Activated B cell treated with CpG ODN at 0.5 μM for 24 hours (primary cell): ENCODE measurements at places on chromosomes 12 and 14. TPM values are rescaled to one million over a fixed set of nuclear protein-coding genes. Genes with fewer than 3 reads are reported as not detected.

DNA sequence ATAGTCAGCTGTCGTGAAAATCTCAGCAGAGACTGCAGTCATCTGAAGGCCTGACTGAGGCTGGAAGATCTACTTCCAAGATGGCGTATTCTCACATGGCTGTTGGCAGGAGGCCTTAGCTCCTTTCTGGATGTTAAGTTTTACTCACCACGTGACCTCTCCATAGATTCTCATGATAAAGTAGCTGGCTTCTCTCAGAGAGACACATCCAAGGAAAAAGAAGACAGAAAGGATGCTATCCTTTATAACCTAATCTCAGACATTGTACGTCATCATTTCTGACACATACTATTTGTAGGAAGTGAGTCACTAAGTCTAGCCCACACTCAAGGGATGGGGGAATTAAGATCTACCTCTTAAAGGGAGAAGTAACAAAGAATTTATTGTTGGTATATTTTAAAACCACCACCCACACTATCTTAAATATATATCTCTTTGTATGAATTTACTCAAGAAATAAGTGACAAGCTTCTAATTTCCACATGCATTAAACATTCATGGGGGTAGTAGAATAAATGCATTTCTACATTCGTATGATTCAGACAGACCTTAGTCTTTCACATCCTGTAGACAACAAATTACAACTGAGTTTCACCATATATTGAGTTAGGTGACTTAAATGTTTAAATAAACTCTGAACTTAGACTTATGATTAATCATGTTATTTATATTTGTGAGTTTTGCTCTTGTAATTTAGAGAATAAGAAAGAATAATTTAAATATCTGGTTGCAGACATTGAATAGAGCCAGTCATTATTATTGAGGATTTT, 411.0 kb downstream of the LRIG3 start:
- no peak for DNase-seq

DNA sequence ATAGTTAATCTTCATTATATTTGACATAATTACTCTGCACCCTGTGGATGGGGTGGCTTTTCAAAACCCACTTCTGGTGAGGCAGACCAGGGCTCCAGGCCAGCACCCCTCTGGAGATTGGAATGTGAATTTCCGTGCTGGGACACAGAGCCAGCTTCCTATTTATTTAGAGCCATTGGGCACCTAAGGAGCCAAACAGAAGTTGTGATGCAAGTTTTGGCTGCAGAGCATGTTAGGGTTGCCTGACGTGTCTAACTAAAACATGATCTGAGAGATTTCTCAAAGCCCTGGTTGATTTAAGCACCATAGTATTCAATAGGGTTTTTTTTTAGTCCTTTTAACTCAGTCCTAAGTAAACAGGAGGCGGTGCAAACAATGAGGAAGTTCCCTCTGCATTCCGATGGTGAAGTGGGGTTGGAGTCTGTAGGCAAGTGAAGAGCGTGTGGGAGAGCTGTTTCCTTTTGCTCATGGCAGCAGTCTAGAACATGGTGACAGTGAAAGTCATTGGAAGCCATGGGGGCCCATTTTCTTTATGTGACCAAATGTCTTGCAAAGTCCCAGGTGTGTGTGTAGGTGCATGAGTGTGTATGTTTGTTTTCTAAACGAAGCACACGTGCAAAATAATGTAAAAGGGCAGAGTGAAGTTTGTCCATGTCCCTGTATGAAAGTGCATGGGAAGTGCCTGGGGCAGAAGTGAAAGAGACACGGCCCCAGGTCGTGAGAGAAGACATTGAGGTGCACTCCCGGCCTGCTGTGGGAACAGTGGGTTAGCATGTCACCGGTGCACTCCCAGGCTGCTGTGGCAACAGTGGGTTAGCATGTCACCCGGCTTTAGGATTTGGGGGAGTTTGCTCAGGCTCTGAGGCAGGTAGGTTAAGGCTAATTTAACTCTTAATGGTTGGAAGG, 117.7 kb downstream of the PRKCH start:
- no peak for DNase-seq

DNA sequence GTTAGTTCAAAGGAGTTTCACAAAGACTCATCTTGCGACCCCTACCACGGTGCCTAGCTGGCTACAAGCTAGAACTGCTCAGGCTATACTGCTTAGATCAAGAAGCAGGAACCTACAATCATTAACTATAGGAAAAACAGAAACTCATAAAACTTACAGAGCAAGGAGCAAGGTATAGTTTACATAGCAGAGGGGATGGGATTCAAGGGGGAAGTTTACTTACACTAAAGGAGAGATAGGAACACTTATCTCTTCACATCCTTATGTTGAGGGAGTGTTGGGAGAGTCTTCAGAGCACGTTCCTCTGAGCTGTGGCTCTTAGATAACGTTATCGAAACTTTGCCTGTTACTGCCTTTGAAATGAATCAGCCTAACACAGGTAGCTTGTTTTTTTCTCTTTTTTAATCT, 58.1 kb downstream of the FSCB start:
- no peak for DNase-seq

NRL gene
- total RNA-seq, result 5.4 and 5.5 TPM in 2 replicates

DNA sequence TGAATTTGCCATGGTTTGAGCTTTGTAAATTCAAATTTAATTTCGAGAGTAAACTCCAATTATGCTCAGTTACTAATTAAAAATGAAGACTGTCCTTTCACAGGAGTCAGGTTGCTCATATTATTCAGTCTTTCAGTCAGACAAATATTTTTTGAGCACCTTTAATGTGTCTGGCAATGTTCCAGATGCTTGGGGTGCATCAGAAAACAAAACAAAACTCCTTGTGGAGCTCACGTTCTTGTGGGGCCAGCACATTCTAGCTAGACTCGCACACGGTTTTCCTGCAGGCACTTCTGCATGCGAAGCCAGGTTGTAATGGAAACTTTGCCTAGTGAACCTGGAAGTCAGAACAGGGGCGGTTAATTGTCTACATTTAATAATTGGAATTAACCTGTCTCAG, 64.0 kb upstream of the ATF1 start:
- DNase-seq, result no peak

- DNase-seq, result no peak
Measured at GRCh38 chr12:52721838-52722470, 18.6 kb upstream of the KRT77 start.

DNA sequence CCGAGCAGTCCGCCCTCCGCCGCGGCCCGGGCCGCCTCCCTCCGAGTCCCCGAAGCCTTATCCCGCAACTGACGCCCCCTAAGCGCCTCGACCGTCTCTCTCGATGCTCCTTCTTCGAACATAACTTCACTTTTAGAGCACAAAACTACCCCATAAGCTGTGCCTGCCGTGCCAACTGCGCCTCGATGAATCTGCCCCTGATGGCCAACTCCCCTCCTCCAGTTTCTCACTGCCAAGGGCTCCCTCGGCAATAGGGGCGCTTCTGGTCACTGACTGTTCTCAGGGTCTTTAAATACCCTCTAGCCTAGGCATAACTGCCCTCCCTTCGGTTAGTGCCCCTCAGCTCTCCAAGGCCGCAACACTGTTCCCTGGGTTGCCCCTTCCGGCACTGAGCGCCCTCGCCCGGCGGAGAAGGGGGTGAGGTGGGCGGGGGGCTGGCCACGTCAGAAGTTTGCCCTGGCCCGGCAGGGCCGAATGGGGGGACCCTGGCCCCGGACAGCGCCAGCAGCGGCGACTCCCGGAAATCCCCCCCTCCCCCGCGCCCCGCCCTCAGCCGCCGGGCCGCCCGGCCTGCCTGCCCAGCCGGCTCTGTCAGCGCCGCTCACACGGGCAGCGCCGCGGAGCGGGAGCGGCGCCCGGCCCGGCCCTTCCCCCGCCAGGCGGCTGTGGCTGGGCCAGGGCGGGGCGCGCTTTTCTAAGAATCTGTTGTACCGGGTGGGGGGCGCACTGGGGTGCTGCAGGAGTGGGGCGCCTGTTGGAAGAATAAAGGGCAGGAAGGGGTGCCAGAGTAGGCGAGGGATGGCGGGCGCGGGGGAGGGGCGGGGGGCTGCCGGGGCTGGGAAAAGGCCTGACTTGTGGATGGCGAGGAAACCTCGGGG, 10.6 kb downstream of the RARG start:
- DNase-seq, result peak; percentile 66
